HEK293T (cell line): ENCODE measurements at places on chromosomes 12 and 14.

DNA sequence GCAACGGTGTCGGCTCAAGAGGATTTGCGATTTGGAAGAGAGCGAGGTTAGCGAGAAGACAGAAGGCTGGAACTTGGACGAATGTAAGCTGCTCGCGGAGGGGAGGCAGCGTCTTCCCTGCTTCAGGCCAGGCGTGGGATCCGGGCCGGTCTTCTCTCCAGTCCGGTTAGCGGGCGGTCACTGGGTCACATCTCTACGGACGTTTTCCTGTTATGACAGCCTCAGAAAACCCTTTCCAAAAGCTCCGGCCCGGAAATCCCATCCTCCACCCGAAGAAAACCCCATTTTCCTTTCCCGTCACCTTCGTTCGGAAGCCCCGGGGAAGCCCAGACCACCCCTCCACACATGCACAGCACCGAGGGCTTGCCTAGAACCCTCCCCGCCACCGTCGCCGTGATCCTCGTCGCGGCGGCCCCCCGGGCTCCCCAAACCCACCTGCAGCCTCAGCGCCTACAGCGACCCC lies 268 bp downstream of the NDUFB1 start:
- DNase-seq: peak; percentile 42

DNA sequence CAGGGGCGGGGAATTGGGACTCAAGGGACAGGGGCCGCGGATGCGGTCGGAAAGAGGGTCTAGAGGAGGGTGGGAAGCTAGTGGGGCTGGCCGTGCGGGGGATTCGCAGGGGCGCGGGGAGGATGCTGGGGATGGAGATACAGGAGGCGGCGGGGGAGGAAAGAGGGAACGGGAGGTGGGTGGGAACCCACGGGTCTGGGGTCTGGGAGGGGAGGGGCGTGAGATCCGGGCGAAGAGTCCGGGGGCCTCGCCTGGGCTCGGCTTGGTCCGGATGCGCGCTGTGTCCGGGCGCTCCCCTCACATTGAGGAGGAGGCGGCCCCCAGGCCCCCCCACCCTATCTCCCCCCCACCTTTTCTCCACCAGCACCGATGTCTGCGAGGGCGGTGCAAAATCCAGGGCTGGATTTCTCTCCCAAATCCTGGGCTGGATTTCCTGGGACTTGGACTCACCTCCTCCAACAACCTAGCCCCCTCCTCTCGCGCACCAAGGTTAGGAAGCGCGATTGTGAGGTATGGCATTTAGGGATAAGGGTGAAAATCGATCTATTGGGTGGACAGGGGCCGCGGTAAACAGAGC lies at the start of gene AGAP2:
AGAP2 (minus strand) TSS at position 82 of the 577 bp plus-strand sequence. CDS start 496 bp downstream, outside the sequence.
- peak; percentile 70 for DNase-seq

- DNase-seq: no peak
Measured at GRCh38 chr12:131135786-131136538, 182.3 kb downstream of the ADGRD1 start.

- no peak for DNase-seq
Measured at GRCh38 chr12:124780752-124781685, 82.6 kb downstream of the SCARB1 start.

DNA sequence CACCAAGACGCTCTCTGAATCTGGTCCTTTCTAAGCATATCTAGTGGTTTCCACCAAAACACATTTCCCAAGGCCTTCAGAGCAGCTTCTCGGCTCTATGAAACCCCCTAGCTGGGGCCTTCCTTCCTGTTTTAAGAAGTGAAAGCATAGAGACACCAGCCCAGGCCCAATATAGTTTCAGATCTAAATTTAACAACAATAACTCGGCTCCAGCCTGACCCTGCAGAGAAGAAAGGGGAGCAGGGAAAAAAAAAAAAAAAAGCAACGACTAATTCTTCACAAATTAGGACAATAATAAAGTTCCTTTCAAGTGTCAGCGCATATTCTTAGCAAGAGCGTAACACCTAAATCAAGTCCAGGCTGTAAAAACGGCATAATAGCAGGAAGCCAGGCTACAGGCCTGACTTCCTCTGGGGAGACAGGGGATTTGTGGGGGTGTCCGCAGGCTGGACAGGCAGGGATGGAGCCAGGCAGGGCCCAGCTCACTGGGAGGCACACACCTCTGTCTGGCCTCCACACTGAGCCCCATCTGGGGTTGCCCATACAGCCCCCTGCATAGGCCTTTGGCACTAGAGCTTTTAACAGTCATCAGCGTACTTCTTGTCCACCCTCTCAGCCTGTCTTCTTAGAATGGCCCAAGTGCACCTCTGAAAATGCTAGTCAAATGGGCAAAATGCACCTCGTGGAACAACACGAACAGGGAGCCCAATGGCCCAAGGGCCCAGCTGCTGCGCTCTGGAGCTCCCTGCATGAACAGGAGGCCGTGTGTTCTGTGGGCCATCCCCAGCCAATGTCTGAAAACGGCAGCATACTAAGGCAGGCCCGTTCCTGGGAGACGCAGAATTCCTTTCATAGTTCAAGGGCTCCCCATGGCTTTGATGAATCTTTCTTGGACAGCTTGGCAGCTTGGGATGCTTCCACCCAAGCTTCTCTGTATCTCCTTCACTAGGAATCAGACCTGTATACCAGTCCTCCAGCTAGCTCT lies 772.9 kb downstream of the MED13L start:
- no peak for DNase-seq

GRCh38 chr12:79841248-79841877 lies 93.5 kb downstream of the PPP1R12A start:
- no peak for DNase-seq

DNA sequence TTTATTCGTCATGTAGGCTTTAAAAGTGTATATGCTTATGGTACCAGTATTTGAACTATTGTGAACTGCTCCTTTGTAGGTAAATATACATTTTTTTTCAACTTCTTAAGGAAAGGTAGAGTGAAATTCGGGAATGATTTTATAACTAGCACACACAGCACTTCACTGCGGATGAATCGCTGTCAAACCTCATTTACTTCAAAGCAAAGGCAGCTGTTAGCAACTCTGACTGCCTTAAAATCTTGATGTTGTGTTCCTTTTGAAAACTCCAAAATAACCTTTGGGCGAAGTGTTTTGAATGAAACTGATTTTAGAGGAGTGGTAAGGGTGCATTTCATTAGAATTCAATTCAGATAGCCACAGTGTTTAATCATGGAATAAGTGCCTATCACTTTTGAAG lies 95.8 kb downstream of the GLT1D1 start:
- DNase-seq: no peak

DNA sequence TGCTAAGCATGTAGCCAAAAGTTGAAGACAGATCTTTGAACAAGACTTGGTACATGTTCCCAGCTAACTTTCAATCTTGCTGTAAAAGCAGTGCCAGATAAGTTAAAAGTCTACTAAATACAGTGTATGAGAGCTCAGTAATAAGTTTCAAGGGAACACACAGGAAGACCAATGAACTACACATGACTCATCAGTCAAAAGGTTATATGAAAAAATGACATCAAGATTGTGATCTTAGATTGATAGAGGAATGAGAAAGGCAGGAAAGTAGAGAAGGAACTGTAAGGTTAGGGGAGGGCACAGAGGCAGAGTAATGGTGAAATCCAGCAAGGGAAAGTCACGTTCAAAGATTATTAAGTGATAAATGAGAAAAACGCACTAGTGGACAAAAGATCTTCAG lies 249.9 kb upstream of the FLRT2 start:
- no peak for DNase-seq

GRCh38 chr12:67327466-67327865 lies 58.3 kb downstream of the CAND1 start:
- DNase-seq: no peak

DNA sequence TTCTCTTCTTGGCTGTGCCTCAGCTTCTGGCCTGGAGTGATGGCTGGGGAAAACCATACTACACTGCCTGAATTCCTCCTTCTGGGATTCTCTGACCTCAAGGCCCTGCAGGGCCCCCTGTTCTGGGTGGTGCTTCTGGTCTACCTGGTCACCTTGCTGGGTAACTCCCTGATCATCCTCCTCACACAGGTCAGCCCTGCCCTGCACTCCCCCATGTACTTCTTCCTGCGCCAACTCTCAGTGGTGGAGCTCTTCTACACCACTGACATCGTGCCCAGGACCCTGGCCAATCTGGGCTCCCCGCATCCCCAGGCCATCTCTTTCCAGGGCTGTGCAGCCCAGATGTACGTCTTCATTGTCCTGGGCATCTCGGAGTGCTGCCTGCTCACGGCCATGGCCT lies at the start of gene OR10P1:
OR10P1 (plus strand) TSS at position 40 of the 400 bp plus-strand sequence; CDS start at position 40, 0 bp downstream.
- DNase-seq: no peak

DNA sequence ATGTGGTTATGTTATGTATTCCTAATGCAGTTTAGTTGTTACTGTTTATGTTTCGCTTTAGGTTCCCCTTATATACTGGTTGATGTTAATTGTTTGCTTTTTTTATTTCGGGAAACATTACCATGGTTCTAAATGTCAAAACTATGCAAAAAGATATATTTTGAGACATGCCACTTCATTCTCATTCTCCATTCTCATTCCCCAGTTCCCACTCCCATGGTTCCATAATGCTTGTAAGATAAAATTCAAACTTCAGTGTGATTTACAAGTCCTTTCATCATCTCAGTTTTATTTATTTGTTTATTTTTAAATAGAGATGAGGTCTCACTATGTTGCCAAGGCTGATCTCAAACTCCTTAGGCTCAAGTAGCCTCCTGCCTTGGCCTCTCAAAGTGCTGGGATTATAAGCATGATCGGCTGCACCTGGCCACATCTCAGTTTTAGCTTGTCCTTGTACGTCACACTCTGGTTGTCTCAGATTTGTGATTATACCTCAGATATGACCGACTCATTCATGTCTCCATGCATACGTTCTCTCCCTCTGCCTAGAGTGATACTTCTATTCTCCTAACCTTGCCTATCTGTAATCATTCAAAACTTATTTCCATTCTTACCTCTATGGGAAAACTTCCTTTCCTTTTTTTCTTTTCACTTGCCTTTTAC lies 407.8 kb upstream of the RGS6 start:
- no peak for DNase-seq

DNA sequence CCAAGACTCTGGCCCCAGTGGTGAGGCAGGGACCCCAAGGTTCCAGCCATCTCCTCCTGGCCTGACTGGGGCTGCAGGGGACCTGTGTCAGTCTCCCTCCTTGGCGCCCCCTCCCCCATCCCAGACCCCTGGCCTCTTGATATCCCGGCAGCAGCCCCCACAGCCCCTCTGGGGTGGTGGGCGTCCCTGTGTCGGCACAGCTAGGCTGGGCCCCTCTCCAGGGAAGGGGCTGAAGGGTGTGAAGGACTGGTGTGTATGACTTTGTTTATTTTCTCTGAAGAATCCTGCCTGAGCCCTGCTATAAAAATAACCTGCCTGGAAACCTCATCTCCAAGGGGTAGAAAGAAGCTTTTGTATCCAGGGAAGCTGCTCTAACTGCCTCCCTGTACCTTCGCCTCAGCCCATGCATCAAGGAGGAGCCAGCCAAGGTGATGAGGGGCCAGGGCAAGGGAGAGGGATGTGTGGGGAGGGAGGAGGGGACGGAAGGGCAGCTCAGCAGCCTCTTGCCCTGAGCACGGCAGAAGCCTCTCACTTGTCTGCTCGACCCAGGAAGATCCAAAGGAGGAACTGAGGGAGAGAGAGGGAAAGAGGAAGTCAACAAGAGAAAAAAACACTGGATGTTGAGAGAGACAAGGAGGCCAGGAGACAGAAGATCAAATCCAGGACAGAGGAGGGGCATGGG lies 25.4 kb upstream of the COL2A1 start:
- no peak for DNase-seq

DNA sequence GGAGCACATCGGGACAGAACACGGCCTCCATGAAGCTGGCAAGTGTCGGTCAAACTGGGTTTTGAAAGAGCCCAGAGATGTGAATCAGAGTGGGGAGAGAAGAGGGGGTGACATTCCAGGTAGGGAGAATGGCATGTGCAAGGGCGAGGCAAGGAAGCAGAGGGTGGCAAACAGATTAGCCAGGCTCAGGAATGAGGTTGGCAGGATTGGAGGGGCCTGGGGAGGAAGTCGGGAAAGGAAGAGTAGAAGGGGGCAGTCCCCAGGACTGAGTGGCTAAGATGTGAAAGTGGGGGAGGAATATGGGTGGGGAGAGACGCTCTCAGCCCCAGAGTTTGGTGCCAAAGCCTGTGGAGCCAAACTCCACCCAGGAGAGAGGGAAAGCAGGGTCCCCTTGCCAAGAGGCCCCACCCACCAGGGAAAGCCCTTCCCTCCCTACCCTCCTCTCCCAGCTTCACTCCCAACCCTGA lies 5.5 kb upstream of the HDAC7 start:
- DNase-seq: no peak

DNA sequence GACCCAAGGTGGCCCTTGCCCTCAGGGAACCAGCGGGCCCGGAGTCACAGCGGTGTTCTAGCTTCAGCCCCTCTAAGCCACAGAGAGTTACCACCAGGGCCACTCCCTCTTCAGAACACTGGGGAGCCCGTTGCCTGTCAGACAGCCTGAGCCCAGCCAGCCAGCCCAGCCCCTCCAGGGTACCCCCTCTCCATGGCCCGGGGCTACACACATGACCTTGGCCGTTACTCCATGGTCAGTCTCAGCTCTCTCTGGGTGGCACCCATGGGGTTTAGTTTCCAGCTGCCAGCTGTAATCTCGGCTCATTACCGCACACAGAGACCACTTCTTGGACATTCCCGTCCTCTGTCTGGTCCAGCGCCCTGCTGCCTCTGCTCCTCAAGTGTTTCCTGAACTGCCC lies 35.0 kb downstream of the PPP2R5C start:
- no peak for DNase-seq

- no peak for DNase-seq
Measured at GRCh38 chr12:117261247-117261646, 71.0 kb upstream of the FBXO21 start.

DNA sequence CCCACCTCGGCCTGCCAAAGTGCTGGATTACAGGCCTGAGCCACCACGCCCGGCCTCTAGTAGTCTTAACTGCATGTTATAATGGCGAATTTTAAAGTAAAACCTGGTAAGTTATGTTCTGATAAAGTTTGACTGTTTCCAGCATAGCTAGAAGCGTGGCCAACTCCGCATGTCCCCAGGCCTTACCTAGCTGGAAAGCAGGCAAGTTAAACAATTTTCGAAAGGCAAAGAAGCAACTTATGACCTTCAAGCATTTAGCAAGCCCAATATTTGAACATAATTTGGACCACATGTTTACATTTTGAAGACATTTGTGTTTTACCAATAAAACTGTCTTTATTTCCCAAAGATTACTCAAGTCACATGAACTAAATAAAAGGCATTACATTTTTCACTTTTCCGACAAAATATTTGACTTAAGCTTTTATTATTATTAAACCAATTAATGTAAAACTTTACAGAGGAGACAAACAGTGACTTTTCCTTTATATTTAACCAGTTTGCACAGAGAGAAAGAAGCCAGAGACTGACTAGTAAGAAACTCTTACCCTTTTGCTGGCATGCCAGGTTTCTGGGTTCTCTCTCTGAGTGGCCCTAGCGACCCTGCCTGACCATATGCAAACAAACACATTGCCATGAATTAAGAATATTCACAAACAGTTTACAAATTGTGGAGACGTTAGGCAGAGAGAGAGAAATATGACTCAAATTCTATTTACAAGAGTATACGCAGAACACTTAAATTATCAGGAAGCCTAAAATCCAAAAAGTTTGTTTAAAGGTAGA lies 106.3 kb downstream of the RIN3 start:
- DNase-seq: no peak

DNA sequence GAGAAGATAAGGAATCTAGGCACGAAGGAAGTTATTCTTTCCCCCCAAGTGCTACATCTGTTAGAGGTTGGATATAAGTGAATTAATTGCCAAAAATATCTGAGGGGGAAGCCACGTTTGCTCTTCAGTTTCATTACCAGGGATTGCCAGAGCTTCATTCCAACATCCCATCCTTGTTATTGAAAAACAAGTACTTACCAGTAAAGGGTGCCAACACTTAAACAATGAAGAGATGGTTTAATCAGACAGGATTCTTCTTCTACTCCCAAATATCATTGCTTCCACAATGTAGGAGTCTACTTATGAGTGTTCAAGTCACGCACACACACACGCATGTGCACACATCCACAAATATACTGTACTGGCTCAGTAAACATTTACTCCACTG lies 312.4 kb downstream of the RPAP3 start:
- DNase-seq: no peak
